Activated CD4-positive, alpha-beta memory T cell treated with anti-CD3 and anti-CD28 coated beads, Interleukin-2, amount 10 ng/mL, durations not matched to agents 7 days and 5 days (primary cell): ENCODE measurements at places on chromosomes 2 and 18.
A peak's percentile ranks its signal among the peaks of the same experiment; 100 is the strongest.

DNA sequence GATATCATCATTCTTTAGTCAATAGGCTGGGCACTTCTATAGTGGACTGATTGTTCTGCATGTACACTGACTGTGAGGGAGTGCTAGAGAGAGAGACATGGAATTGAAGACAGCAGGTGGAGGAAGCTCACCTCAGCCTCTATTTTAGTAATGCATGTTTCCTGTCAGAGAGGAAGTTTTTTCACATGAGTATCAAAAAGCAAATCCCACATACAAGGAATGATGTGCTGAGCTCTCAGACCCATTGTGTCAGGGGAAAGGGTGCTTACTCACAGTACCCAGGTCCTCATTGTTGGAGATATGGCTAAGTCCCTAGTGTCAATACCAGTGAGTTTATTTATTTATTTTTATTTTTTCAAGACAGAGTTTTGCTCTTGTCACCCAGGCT lies 9.9 kb upstream of the CDK15 start:
- no peaks in the 10 kb centered on the region for H3K36me3 ChIP-seq
- no peak overlapping the region for H3K27ac ChIP-seq
- H3K4me3 ChIP-seq: no peak overlapping the region
- DNase-seq: no peak
- H3K27me3 ChIP-seq: peaks cover 15% of the 10 kb centered on the region

DNA sequence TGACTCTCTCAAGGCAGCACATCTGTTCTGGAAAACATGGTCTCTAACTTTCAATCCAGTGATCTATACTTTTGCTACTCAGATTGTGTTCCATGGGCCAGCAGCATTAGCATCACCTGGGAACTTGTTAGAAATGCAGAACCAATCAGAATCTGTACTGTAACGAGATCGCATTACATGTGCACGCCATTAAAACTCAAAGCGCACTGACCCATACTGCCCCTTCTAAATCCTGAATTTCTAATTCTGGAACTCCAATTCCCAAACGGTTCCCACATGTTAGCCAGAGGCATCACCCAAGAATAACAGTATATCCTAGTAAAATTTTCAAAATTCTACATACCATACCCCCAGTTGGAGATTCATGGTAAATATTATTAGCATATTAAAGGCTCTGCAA lies 10.5 kb upstream of the DCTN1 start:
- H3K4me1 ChIP-seq: peaks cover 12% of the 10 kb centered on the region
- H3K36me3 ChIP-seq: no peaks in the 10 kb centered on the region
- no peak overlapping the region for H3K4me3 ChIP-seq
- no peak for DNase-seq
- peaks cover 6% of the 10 kb centered on the region for H3K27me3 ChIP-seq
- no peak overlapping the region for H3K27ac ChIP-seq

- peaks cover 4% of the 10 kb centered on the region for H3K4me1 ChIP-seq
- H3K4me3 ChIP-seq: no peak overlapping the region
- H3K27me3 ChIP-seq: peaks cover 30% of the 10 kb centered on the region
- no peaks in the 10 kb centered on the region for H3K36me3 ChIP-seq
Observed at GRCh38 chr18:61582202-61582710, 249.0 kb downstream of the CDH20 start.

GRCh38 chr2:61117534-61117933 lies 44.5 kb upstream of the C2orf74 start:
- H3K4me1 ChIP-seq: no peaks in the 10 kb centered on the region
- peaks cover 30% of the 10 kb centered on the region for H3K36me3 ChIP-seq
- no peak overlapping the region for H3K27ac ChIP-seq

DNA sequence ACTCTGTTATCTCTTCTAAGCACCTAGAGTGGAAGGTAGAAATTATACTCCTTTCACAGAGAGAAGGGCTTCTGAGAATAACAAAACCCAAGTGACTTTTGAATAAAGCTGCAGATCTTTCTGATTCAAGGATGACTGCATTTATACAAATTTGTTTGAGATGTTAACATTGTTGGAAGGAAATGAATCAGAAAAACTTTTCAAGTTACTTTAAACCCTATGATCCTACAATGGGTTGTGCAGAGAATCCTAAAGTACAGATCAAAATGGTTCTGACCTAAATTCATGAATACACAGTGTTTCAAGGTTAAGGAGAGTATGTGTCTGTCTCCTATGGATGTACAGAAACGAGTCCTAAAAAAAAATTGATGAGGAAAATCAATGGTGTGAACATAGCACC lies 1.8 kb downstream of the RFTN2 start:
- no peaks in the 10 kb centered on the region for H3K36me3 ChIP-seq
- H3K27me3 ChIP-seq: peaks cover 25% of the 10 kb centered on the region
- no peaks in the 10 kb centered on the region for H3K4me1 ChIP-seq
- no peak for DNase-seq
- H3K27ac ChIP-seq: no peak overlapping the region
- no peak overlapping the region for H3K4me3 ChIP-seq

- DNase-seq: no peak
- H3K4me1 ChIP-seq: peaks cover 18% of the 10 kb centered on the region
- H3K27ac ChIP-seq: no peak overlapping the region
- H3K36me3 ChIP-seq: no peaks in the 10 kb centered on the region
- H3K4me3 ChIP-seq: no peak overlapping the region
- no peaks in the 10 kb centered on the region for H3K27me3 ChIP-seq
Observed at GRCh38 chr18:79251021-79251420, 144.7 kb upstream of the NFATC1 start.

DNA sequence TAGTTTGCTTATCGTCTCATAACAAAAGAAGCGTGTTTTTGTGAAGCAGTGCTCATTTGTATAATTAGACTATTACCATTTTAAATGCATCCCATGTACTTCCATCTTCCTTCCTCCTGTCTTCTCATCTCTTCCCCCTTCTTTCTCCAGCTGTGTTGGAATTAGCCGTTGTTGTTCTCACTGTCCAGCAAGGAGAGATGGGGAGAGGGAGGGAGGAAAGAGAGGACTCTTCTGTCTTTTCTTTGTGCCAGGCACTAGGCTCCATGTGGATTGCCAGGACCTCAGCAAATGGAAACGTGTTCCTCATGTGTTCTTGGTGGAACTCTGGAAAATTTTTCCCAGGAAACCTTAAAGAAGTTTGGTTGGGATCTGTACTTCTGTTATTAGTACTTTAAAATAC lies 131.7 kb downstream of the PHLPP1 start:
- no peak for DNase-seq
- peaks cover 3% of the 10 kb centered on the region for H3K36me3 ChIP-seq
- no peak overlapping the region for H3K4me3 ChIP-seq

DNA sequence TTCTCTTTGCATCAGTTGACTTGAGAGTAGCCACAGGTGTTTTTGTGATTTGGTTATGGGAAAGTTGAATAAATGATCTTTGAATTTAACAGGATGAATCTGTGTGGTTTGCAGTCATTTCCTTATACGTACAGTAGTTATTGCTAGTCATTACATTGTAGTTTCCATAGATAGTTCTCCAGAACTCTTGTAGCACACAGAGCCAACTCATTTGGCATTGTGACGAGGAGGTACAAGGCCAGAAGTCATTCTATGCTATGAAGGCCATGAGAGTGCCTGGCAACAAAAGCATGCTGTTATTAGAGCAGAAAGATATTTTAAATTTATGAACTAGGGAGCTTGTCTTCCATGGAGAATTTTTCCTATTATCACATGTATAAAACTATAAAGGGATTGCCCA lies 973.0 kb upstream of the CHAC2 start:
- no peaks in the 10 kb centered on the region for H3K36me3 ChIP-seq
- H3K4me3 ChIP-seq: no peak overlapping the region
- no peak for DNase-seq

DNA sequence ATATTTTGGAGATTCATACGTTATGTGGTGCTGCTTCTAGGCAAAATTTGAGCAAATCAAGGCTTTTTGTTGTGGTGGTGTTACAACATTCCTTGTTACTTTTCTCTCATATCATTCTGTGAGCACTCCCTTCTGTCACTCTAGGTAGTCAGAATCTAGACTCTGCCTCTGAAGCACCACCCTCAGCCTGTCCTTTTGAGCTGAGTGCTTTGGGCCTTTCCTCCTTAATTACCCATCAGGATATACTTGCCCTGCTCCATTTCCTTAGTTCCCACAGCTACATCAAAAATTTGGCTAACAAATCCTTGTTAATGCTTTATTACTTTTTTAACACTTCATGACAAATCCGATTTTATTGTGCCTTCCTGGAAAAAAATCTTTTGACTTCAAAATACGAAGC lies 289.6 kb downstream of the CALCRL start:
- no peak overlapping the region for H3K27ac ChIP-seq
- H3K36me3 ChIP-seq: no peaks in the 10 kb centered on the region
- H3K27me3 ChIP-seq: no peaks in the 10 kb centered on the region
- no peak for DNase-seq
- no peaks in the 10 kb centered on the region for H3K4me1 ChIP-seq
- H3K4me3 ChIP-seq: no peak overlapping the region

- H3K4me3 ChIP-seq: no peak overlapping the region
- peaks cover 4% of the 10 kb centered on the region for H3K27me3 ChIP-seq
- no peak overlapping the region for H3K27ac ChIP-seq
- H3K36me3 ChIP-seq: no peaks in the 10 kb centered on the region
- DNase-seq: no peak
- no peaks in the 10 kb centered on the region for H3K4me1 ChIP-seq
Observed at GRCh38 chr2:41998186-41999127, 49.4 kb upstream of the PKDCC start.

GRCh38 chr2:71600555-71600954 lies 147.2 kb downstream of the DYSF start:
- DNase-seq: no peak
- no peaks in the 10 kb centered on the region for H3K36me3 ChIP-seq
- H3K4me1 ChIP-seq: peaks cover 18% of the 10 kb centered on the region
- H3K27me3 ChIP-seq: peaks cover 8% of the 10 kb centered on the region
- H3K27ac ChIP-seq: no peak overlapping the region

DNA sequence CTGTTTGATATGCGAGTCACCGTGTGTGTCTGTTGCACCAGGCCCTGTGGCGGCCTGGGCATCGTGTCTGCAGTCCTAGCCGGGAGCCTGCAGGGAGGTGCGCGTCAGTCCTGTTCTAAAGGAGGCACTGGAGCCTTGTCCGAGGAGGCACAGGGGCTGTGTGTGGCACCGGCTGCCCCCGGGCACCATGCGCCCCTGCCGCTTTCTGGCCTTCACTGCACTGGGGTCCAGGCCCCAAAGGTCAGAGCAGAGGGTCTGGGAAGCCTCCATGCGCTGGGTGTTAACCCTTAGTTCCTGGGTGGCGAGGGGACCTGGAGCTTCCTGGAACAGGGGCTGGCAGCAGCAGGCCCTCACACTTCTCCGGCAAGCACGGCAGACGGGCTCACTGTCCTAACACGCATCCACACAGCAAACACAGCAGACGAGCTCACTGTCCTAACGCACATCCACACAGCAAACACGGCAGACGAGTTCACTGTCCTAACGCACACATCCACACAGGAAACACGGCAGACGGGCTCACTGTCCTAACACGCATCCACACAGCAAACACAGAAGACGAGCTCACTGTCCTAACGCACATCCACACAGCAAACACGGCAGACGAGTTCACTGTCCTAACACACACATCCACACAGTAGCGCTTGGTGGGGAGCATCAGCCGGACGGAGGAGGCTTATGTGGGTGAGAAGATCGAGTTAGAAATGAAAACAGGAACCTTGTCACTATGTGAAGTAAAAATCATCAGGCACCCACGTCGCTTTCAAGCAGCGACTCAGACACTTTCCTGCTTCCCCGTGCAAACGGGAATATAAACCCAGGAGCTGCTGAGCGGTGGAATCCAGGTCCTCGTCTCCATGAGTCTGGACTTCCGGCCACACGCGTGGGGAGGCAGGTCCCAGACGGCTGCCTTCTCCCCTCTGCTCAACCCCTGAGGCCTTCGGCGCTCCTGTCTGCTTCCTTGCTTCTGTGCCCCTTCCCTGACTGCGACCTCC lies 65.3 kb downstream of the TPO start:
- no peaks in the 10 kb centered on the region for H3K36me3 ChIP-seq
- no peaks in the 10 kb centered on the region for H3K27me3 ChIP-seq
- no peaks in the 10 kb centered on the region for H3K4me1 ChIP-seq
- no peak for DNase-seq
- H3K27ac ChIP-seq: no peak overlapping the region

GRCh38 chr2:127454595-127455565 lies 36.7 kb downstream of the PROC start:
- no peak overlapping the region for H3K4me3 ChIP-seq
- no peak overlapping the region for H3K27ac ChIP-seq
- no peak for DNase-seq
- peaks cover 19% of the 10 kb centered on the region for H3K4me1 ChIP-seq
- H3K27me3 ChIP-seq: no peaks in the 10 kb centered on the region
- H3K36me3 ChIP-seq: peaks cover 8% of the 10 kb centered on the region

DNA sequence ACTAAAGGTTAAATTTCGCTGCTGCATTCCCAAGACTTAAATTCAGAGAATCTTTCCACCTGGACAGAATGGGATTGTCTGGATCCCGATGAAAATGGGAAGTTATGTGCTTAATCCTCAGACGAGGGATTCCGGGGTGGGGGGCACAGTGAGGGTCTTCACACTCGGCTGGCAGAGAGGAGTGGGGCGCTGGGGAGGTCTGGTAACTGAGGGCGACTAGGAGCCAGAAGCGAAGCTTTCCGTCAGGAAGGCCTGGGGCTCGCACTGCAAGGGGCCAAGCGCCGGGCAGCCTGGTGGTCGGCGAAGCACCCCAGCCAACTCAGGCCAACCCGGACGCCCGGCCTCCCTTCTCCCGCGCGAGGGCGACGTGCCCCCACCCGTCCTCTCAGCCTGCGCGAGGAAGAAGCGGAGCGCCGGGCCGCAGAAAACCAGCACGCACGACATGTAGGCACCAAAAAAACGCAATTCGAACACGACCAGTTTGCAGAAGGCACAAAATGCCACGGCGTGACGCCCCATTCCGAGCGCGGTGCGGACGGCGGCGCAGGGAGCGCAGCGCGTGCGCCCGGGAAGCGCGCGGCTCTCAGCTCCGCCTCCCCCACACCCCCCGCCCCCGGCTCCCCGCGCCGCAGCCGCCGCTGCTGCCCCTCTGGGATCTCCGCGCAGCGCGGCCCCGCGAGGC lies 188.1 kb downstream of the ZEB2 start:
- H3K4me3 ChIP-seq: peak overlapping the region; percentile 92
- peaks cover 34% of the 10 kb centered on the region for H3K36me3 ChIP-seq
- peak overlapping the region; percentile 95 for H3K27ac ChIP-seq
- H3K27me3 ChIP-seq: peaks cover 2% of the 10 kb centered on the region
- peaks cover 50% of the 10 kb centered on the region for H3K4me1 ChIP-seq

- H3K4me1 ChIP-seq: no peaks in the 10 kb centered on the region
- DNase-seq: no peak
- H3K27ac ChIP-seq: no peak overlapping the region
- H3K36me3 ChIP-seq: peaks cover 2% of the 10 kb centered on the region
Observed at GRCh38 chr2:43408407-43409160, 182.2 kb upstream of the ZFP36L2 start.

DNA sequence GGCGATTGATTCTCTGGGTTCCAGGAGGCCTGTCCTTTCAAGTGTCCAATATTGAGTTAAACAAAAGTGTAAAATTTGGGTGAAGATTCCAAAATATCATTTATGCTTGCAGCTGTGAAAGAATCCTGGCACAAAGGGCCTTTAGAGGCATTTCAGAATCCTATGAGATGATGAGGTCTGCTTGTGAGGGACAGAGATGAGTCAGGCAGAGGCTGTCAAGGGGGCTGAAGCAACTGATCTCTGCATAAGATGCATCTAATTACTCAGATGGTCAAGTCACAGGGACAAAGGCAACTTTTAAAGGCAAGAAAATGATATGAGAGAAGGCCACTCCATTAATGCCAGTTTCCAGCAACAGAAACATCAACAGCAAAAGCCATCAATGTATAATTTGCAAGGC lies 78.8 kb downstream of the FHOD3 start:
- no peak for DNase-seq
- no peak overlapping the region for H3K4me3 ChIP-seq
- no peaks in the 10 kb centered on the region for H3K4me1 ChIP-seq
- peaks cover 21% of the 10 kb centered on the region for H3K27me3 ChIP-seq
